ENCODE measurements at places on chromosomes 3 and 15.

- no peak for DNase-seq
These were observed 348.7 kb downstream of the NTRK3 start for GRCh38 chr15:87907676-87908446.

GRCh38 chr3:72769758-72770540 lies 78.3 kb downstream of the SHQ1 start:
- DNase-seq, result no peak

DNA sequence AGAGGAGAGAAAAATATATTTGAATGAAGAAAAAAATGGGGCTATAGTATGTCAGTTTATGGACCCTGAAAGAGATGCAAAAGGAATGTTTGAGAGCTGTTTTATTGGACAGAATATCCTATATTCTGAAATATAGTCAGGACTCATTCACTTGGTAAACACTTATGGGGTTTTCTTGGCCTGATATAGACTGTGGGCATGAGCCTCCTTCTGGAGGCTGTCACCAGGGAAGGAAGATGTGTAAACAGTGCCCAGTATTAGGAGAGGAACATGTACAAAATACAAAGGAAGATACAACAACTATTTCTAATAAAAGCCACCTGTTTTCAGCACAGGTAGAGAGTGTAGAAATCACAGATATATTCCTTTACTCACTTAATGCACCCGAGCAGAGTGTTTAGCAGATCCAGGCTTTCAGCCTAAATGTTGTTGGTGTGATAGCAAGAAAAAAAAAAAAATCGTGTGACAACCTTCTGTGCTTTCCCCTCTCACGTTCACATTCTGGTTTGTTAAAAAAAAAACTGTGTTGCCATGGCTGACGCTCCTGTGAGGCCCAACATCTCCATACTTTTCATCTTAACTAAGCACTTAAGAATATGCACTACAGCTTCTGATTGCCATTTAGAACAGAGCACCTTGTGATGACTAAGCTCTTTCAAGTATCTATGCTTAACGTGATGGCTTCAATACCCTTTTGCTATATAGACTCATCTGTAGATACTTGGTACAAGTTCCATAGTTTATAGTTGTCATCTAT lies 134.1 kb downstream of the MBNL1 start:
- no peak for DNase-seq

- DNase-seq, result no peak
These were observed 48.6 kb upstream of the ULK4 start for GRCh38 chr3:42010530-42010929.

DNA sequence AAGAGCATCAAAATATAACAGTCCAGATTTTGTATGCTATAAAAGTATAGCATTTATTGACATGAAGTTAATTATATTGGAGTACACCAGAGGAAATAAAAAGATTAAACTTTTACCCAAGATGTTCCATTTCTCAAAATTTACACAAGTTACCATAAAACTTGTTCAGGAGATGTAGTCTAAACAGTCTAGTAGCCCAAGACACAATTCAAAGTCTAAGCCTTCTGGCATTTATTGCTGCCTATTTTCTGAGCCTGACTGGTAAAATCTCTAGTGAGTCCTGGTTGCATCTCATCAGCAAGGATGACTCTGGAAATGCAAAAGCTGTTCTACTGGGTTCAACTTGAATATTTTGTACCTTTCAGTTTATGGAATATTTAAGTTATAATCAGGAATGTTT lies 468.7 kb downstream of the PDCD6IP start:
- no peak for DNase-seq

GRCh38 chr15:99753066-99753465 lies 19.8 kb upstream of the LYSMD4 start:
- DNase-seq, result no peak

- DNase-seq, result no peak
These were observed 323.8 kb upstream of the DNAJC19 start for GRCh38 chr3:181313335-181313734.

DNA sequence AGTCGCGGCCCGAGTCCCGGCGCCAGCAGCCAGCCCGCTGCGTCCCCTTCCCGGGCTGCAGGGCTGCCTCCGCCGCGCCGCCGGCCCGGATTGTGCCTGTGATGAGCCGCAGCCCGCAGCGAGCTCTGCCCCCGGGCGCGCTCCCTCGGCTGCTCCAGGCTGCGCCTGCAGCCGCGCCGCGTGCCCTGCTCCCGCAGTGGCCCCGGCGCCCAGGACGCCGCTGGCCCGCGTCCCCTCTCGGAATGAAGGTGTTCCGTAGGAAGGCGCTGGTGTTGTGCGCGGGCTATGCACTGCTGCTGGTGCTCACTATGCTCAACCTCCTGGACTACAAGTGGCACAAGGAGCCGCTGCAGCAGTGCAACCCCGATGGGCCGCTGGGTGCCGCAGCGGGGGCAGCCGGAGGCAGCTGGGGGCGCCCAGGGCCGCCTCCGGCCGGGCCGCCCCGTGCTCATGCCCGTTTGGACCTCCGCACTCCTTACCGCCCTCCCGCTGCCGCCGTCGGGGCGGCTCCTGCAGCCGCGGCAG lies 1.2 kb downstream of the CHST2 start:
- peak; percentile 41 for DNase-seq

DNA sequence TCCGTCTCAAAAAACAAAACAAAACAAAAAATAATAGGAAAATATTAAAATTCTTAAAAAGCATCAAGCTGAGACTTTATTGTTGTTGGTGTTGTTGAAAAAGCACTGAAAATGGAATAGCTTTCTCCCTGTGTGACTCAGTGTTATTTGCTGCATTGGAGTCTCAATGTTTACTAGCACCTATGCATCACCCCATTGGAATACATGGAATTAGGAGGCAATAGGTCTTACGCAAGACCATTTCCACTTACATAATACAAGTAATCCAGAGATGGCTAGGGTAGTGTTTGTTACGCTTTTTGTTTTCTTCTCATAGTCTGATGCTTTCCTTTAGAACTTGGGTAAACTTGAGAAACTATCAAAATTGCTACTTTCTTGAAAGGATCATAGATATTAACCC lies 15.2 kb downstream of the GXYLT2 start:
- no peak for DNase-seq

- DNase-seq, result no peak
These were observed 73.5 kb downstream of the GOLGA8G start for GRCh38 chr15:28459279-28459678.

GRCh38 chr15:67253549-67254237 lies 768 bp downstream of the AAGAB start:
- DNase-seq, result no peak

- DNase-seq, result no peak
These were observed 8.6 kb upstream of the ISG20 start for GRCh38 chr15:88630141-88630721.

- DNase-seq, result no peak
These were observed 484.6 kb downstream of the ROBO2 start for GRCh38 chr3:77524463-77524862.

GRCh38 chr3:21226086-21226485 lies 524.9 kb downstream of the ZNF385D start:
- DNase-seq, result no peak

GRCh38 chr3:125916376-125916978 lies 52.5 kb upstream of the ROPN1B start:
- peak; percentile 97 for DNase-seq

DNA sequence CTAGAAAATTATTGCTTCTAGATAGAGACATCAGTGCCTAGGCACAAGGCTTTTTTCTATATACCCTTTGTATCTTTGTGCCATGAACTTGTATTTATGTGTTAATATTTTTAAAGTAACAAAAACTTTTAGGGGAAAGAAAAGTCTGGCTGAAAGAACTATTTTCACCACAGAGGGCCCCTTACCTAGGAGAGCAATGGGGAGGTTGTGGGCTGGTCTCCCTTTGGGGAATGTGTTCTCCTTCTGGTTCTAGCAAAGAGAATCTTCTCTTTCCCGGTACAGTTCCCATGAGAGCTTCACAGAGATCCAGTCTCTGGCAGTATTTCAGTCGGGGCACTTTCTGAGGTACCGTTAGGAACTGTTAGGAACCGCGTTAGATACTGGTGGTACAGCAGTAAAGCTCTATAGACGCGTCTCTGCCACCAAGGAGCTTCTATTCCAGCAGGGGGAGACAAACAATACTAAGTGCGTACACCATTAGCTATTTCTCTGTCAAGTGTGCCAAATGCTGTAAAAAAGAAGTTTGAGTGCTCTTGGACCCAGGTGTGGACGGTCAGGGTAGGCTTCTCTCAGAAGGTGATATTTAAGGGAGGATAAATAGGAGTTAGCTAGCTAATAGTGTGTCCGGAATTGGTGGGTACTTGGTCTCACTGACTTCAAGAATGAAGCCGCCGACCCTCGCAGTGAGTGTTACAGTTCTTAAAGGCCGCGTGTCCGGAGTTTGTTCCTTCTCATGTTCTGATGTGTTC lies 4.6 kb upstream of the EPB42 start:
- DNase-seq, result peak; percentile 33

GRCh38 chr15:25397100-25397499 lies 41.7 kb downstream of the UBE3A start:
- DNase-seq, result no peak

DNA sequence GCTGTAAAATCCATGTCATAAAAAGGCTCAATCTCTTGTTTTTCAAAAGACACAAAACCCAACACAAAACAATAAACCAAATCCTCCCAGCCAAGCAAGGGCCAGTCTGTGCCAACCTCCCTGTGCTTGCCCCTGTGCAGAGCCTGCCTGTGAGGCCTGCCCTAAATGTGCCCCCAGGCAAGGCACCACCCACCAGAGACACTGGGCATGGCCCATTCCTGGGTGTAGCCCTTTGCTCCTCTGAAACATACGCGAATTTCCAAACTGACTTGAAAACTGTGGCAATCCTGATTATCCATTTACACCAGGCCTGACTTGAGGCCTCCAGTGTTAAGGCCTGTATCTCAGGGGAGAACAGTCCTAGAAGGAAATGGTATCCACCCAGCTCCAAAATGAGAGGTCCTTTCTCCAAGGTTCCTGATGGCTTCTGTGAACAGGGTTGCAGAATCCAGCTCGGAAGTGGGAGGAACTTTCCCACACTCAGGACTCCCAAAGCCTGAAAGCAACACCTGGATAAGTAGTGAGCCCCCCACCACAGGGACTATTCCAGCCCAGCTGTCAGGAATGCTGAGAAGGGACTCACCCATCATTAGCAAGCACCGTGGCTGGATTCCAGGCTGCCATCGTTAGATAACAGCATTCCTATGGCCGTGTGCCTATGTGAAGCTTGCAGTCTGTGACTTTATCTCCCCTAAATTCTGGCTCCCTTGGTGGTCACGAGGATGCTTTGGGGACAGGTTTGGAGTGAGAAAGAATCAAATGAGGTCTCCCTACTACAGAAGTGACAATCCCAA lies 61.8 kb downstream of the CACNA2D2 start:
- no peak for DNase-seq

GRCh38 chr3:160448845-160449635 lies 546 bp downstream of the TRIM59 start:
- DNase-seq, result no peak

- DNase-seq, result no peak
These were observed 116.9 kb upstream of the CCNL1 start for GRCh38 chr3:157276801-157277200.

DNA sequence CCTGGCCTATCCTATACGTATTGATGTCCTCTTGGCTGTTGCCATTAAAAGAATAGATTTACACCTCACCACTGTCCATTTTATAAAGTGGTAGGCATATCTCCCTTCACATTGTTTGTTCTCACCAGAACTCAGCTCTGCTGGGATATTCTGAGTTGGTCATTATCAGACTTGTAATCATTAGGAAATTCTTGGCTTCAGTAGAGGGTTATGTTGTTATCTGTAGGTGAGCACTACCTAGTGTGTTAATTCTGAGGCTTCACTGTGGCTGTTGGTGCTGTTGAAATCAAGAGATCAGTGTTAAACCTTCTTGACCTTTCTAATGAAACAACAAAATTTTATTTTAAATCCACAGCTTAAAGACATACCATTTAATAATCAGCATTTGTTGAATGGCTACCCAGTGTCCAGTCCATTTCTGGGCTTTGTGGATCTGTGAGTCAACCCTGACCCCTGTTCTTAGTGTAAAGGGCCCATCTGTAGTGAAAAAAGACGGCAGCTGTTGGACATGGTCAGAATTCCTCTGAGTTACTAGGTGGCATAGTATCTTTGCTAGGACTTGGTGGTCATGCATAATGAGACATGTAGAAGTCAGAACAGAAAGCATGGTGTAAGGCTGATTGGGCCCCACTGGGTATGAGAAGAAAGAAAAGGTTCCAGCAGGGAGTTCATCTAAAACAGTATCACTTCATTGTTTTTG lies 32.9 kb upstream of the P4HTM start:
- no peak for DNase-seq

GRCh38 chr3:21755896-21756295 lies 4.9 kb upstream of the ZNF385D start:
- no peak for DNase-seq

DNA sequence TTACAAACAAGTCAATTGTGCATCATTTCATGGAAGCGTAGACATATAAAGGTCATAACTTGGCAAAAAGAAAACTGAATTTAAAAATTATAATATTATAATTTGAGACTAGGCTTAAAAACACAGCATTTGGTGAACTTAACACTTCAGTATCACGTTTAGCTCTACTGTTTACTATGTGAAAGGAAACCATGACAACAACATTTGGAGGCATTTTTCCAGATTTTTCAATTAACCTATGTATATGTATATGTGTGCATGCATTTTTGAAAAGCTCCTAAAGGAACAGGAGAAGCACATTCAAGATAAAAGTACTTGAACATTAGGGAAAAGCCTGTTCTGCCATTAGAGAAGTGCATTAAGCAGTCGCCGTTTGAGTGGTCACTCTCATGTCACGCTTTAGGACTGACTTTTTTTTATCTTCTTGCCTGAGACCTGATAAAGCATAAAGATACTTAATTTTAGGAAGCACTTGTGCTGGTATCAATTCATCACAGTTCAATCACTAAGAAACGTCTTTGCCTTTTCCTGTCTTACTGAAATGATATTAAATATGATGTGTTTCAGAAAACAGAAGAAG lies 156.0 kb downstream of the NAALADL2 start:
- DNase-seq, result no peak

GRCh38 chr15:85013785-85014184 lies 32.1 kb downstream of the PDE8A start:
- no peak for DNase-seq

- DNase-seq, result no peak
These were observed 120.9 kb downstream of the DTWD1 start for GRCh38 chr15:49741712-49742111.

GRCh38 chr3:31106204-31106603 lies 211.7 kb upstream of the GADL1 start:
- DNase-seq, result no peak

- no peak for DNase-seq
These were observed 1.7 kb downstream of the SHOX2 start for GRCh38 chr3:158104431-158104921.

GRCh38 chr3:48661501-48662144 lies 1.1 kb downstream of the CELSR3 start:
- peak; percentile 77 for DNase-seq

GRCh38 chr15:98745650-98746374 lies 97.5 kb downstream of the IGF1R start:
- DNase-seq, result no peak
